ENCODE measurements at places on chromosomes 7 and 10.

DNA sequence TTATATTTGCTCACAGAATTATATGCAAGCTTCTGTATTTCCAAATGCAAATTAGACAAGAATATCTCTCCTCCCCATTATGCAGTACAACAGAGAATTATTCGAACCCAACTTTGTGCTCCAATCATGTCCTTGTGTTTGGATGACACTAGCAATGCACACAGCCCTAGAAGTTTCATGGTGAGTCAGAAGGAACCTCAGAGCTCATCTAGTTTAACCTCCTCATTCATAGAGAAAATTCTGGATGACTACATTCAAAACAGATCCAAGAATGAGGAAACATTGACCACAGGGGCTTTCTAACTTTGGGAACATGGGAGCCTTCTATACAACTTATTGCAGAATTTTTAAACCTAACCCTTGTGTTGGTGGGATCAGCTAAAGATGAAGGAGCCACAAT, 12.8 kb upstream of the ARID5B start:
- DNase-seq: no peak

DNA sequence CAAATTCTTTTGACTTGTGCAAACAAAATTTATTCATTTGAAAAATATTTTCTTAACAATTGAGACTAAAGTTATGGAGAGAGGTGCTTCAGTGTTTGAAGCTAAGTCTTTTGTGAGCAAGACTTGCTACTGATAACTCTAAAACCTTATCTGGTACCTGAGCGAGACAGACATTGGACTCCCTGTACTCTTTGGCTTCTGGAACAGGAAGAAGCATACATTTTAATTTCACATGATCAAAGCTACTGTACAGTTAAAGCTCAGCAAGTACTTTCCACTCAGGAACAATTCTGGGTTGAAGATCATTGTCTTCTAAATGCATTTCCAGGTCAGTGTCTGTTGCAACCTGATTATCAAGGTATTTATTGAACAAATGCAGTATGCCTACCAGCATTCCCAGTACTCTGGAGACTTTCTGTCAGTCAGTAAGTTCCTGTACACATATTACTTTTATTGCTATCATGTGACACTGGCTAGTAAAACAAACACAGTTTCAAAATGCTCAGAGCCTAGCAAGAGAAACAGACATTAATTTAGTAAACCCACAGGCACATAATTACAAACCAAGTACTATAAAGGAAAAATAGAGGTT, 42.4 kb downstream of the CABCOCO1 start:
- DNase-seq: no peak

GRCh38 chr7:127535546-127536393, 49.6 kb downstream of the GCC1 start:
- no peak for DNase-seq

DNA sequence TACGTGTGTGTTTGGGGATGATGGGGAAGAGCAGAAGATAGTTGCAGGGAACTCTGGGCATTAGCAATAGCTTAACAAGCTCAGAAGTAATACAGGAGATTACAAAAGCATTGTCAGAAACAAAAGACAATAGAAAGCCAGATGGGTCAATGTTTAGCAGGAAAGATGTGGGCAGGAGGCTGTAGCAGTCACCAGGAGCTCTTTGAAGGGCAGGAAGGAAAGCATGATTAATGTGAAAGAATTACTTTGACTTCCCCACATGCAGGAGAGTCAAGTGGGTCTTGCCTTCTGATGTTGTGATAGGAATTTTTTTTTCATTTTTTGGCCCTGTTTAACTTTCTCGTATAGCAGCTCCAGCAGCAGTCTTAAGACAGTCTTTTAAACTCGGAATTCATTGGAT, 6.0 kb upstream of the SMNDC1 start:
- DNase-seq: no peak

DNA sequence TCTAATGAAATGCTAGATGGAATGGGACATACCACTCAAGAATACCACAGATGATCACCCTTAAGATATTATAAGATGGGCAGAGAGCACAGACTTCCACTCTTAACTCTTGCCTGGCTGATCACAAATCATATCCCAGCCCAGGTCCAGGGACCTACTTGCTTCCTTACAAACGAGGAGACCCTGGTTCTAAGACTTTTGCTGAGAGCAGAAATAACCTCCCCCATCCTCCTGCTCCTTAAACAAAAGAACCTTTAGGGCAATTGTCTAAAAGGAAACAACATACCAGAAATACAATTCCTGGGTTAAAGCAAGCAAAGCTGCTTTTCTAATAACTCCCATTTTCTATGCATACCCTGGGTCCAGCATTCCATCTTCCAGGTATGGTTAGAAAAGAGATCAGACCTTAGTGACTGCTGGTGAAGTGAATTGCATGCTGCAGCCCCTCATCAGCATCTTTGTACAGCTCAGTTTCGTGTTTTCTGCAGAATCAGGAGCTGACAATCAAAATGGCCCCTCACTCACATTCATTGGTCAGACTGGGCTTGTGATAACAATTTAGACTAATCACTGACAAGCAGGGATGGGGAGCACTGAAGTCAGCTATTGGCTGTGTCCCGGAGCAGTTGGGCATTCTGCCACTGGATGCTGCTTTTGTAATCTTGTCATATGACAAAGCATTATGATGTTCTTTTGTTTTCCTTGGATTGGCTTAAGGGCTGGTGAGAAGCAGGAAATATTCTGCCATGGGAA, 14.6 kb downstream of the IFIT3 start:
- DNase-seq: no peak

DNA sequence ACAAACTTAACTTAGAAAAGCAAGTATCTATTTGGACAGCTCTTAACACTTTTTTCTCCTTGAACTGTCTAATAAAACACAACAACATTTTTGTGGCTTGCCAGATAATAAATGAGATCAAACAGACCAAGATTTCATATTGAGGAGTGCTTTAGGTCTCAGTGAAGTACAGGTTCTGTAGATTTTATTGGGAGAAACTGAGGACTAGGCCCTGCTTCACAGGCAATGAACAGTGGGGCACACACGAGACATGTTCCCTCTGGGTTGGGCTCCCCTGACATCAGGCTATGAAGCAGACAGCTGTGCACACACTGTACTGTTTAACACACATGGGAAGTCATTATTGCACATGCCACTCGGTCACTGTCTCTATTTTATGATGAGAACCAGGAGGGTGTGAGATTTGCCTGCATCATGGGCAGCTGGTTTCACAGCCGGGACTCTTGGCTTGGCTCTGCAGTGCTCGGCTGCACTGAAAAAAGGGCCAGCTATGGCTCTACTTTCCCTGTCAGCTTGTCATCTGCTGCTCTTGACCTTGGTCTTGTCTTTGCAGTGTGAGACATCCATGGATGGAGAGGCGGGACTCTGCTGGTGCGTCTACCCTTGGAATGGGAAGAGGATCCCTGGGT, 4.2 kb downstream of the IGFBP1 start:
- no peak for DNase-seq
